ENCODE measurements at places on chromosomes 11 and 22.

GRCh38 chr11:125094731-125095130 lies 16.7 kb downstream of the TMEM218 start:
- no peak for DNase-seq

- DNase-seq, result no peak
Observed at GRCh38 chr22:49255154-49255553, 572.5 kb downstream of the BRD1 start.

DNA sequence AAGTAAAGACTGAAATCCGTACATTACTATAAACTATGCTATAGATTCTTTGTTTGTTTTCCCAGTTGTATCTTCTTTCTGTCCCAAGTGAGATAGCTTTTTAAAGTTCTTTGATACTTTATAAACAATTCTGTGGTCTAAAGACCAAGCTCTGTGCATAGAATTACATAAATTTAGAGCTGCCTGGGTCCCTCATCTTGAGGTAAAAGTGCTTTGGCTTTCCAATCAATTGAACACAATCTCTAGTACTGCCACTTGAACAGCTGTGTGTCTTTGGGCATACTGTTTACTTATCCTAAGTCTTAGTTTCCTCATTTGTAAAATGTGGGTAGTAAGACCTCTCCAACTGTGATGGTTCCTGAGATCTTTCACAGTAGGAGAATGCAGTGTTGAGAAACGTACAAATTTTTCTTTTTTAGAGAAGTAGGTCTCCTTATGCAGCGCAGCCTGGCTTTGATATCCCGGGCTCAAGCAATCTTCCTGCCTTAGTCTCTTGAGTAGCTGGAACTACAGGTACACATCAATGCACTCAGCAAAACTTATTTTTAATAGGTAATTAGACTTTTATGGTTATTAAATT lies 2.5 kb upstream of the EED start:
- DNase-seq, result no peak

DNA sequence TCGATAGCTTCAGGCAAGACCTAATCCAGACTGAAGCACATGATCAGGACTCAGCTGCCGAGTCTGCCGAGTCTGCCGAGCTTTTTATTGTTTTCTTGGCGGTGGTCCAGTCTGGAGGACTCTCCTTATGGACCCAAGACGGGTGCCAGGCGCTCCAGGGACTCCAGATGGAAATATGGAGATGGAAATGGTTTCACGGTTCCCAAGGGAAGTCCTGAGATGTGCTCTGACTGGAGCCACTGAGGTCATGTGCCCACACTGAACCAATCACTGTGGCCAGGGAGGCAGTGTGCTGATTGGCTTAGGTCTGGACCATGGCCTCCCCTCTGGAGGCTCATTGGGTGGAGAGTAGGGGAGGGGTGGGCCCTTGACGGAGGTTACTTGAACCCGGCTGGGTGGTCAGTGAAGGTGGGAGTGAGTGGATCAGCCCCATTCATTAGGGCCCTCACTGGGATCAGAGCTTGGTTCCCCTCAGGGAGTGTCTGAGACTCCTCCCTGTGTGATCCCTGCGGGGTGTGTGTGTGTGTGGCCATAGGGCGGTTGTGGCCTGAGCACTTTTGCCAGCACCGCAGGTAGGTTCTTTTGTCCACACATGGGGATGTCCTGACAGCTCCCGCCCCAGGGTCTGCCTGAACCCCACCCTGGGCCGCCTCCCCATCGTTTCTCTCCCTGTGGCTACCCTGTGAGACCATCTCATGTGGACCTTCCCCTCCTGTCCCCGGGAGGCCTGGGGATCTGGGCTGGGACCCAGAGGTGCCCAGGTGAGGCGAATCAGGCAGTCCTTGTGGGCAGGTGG lies 14.0 kb downstream of the RPS6KA4 start:
- DNase-seq, result no peak

DNA sequence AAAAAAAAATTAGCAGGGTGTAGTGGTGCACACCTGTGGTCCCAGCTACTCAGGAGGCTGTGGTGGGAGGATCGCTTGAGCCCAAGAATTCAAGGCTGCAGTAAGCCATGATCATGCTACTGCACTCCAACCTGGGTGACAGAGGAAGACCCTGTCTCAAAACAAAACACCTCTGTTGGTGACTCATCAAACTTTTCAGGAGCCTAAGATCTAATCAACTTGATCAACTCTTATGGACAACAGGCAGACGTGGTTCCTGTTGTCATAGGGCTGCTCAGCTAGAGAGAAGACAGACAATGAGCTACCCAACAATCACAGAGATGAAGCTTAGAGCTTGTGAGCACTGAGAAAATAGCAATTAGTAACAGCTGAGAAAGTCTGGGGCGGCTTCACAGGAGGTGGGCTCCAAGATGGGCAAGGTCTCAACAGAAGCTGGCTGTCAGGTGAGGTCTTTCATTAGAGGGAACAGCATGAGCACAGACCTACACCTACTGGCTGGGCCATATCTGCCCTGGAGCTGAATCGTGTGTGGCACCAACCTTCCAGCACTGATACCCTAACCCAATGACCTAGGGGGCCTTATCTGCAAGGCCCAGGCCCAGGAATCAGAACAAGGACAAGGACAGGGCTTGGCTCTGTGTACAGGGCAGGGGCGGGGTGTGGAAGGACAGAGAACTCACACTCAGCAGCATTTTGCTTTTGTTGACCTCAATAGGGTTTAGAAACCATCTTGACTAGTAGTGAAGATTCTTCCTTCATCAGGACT lies 7.2 kb upstream of the UCP3 start:
- no peak for DNase-seq

GRCh38 chr22:45469281-45470073 lies 33.2 kb upstream of the FBLN1 start:
- DNase-seq, result no peak

- DNase-seq, result no peak
Observed at GRCh38 chr22:44895296-44896055, 114.3 kb downstream of the PHF21B start.

- DNase-seq, result no peak
Observed at GRCh38 chr22:37160027-37160426, 10.3 kb upstream of the IL2RB start.

DNA sequence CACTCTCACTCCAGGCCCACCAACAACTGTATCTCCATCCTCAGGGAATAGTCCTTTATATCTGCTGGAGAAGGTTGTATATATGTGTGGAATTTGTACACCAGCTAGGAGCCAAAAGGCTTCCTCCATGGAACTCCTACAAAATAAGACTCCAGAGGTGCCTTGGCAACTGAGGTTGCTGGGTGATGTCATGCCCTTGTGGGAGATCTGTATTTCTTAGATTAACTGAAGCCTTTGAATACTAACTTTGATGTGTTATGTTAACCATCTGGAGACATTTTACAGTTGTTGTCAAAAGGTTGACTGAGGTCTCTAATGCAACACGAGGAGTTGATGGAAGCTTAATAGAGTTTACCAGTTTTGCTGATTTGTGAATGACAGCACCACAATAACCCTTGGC lies 139.5 kb upstream of the TTC12 start:
- no peak for DNase-seq

- no peak for DNase-seq
Observed at GRCh38 chr11:104191124-104191523, 27.2 kb upstream of the PDGFD start.

GRCh38 chr22:19822301-19823117 lies 32.2 kb downstream of the GNB1L start:
- DNase-seq, result no peak

- peak; percentile 54 for DNase-seq
Observed at GRCh38 chr22:50209893-50210292, 9.1 kb downstream of the SELENOO start.

DNA sequence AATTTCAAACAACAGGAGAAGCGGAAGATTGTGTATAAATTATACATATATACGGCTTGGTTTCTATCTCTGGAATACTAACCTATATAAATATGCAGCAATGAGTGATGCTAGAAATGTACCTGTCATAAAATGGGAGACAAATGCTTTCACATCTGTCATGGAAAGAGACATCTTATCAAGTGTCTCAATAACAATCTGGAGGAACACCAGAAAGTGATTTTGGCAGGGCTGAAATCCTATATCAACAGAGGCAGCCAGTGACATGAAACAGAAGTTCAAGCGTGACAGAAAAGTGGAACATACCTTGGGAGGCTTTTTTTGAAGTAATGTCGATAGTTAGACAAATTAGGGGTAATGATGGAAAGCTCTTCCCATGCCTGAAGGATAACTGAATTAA lies 834.6 kb downstream of the JRKL start:
- no peak for DNase-seq

GRCh38 chr11:2586087-2586792 lies 113.6 kb downstream of the KCNQ1OT1 start:
- no peak for DNase-seq

DNA sequence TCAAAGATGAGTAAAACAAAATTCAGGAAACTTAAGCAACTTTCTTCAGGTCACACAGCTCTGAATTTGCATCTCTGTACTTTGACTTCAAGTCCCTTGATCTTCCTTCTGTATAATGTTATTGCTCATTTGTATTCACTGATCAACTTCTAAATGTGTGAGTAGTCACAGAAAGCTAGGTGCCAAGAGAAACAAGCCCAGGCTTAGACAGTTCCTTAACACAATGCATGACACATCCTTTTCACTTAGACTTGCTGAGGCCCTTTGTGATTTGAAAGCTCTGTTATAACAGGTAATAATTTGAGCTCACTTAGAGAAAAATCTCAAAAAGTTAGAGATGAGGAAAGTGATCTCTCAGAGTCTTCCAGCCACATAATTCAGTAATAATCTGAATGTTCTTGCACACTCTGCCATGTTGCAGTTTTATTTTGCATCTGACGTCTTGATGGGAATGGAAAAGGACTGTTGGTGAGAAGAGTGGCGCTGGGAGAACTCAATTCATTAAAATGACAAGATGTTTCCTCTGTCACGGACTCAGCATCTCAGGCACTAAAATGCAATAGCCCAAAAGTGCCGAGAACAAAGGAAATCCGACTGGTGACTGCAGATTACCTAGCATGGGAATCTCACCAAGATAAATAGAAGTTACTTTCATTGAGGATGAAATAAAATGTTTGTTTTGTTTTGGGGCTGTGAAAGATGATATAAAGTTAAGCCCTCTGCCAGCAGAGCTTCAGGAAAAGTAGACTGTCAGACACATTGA lies 665.3 kb downstream of the OPCML start:
- no peak for DNase-seq

GRCh38 chr11:120339394-120339890 lies 3.2 kb downstream of the ARHGEF12 start:
- no peak for DNase-seq
